ENCODE measurements at places on chromosomes 11 and 22. TPM values are rescaled to one million over a fixed set of nuclear protein-coding genes. Genes with fewer than 3 reads are reported as not detected.
A peak's percentile ranks its signal among the peaks of the same experiment; 100 is the strongest.

- DNase-seq: no peak
These were observed 165.7 kb upstream of the TTC12 start for GRCh38 chr11:113148652-113149051.

DNA sequence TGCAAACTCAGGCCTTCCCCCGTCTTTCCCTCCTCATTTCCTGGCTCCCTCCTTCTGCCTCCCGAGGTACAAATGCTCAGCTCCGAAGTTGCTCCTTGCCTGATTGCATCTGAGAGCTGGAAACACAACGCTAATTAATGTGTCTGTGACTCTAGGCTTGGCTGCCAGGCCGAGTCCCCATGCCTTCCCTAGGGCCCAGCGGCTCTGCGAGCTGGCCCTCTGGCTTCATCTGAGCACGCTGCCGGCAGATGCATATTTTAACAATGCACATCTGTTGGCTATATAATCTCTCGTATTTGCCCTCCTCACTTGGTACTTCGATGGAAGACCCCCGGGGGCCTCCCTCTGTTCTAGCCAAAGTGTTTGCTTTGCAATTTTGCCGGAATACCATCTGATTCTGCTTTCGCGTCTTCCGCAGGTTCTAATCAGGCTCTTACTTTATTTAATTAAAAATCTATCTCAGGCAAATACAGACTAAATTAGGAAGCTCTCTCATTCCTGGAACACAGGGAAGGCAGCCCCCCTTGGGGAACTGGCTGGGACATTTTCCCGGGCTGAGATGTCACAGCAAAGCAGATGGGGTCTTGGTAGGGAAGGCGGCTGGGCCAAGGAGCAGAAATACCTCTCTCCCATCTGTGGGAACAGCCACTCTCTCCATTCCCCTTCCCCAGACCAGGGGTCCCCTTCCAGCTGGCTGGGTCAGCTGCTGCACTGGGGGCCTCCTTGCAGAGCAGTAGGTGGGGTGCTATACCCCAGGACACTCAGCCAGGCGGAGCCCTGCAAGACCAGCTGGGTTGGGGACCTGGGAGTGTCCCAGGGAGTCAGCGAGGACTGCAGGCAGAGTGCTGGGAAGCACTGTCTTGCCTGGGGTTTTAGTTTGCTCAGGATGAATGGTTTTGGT is 162.8 kb downstream of the ST3GAL4 start:
- no peak for DNase-seq

GRCh38 chr22:37690407-37690806 is 4.3 kb downstream of the NOL12 start:
- no peak for DNase-seq

GRCh38 chr11:44899959-44900358 is 50.7 kb downstream of the TP53I11 start:
- DNase-seq: no peak

GRCh38 chr11:133408936-133409335 is 123.4 kb downstream of the OPCML start:
- DNase-seq: no peak

- no peak for DNase-seq
These were observed 1.1 kb upstream of the DBX1 start for GRCh38 chr11:20161230-20161918.

DNA sequence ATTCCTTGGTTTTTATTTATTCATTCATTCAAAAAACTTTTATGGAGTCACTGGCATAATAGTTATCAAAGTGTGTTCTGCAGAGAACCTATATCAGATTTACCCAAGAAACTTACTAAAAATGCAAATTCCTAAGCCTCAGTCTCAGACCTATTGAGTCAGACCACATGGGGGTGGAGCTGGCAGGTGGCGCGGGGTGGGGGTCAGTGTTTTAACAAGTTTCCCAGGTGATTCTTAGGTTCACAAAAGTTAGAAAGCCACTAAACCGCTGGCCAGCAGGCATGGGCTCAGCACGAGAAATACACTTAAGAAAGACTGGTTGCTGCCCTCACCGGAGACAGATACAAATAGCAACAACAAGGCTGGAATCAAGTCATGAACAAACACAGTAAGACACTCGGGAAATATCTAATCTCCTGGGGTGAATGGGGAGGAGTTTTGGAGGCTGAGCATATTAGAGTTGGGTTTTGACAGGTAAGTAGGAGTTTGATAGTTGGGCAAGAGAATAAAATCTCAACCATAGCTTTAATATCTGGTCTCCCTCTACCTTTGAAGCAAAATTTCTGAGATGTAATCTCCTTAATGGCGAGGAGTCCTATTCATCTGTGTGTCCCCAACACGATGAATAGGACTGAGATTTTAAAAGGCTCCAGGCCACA is 167.5 kb upstream of the NECTIN1 start:
- DNase-seq: no peak

- DNase-seq: peak; percentile 35
These were observed 286.7 kb upstream of the CCDC90B start for GRCh38 chr11:83572581-83573496.

GRCh38 chr11:75795276-75796090 is 19.5 kb upstream of the UVRAG start:
- no peak for DNase-seq

DNA sequence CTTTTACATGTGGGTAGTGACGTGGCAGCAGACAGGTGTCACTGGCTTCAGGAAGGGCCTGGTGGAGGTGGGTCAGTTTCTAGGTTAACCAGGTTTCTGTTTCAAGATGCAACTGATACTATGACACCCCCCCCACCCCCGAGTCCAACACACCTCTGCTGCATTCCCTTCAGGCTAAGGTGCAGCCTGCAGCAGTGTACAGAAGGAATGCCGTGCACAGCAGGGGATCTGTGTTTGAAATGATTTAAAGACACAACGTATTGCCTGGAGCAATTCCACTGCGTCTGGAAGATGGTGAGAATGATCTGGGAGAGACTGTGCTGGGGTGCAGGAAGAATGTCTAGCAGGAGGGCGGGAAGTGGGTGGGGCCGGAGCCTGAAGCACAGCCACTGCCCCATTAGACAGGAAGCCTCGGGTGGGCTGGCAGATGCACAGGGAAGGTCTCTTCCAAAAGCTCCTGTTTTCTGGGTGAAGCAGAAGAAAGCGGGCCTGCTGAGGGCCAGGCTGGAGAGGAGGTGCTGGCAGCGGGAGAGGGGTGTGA is 11.9 kb upstream of the TESMIN start:
- DNase-seq: no peak

- DNase-seq: no peak
These were observed 32.0 kb downstream of the TMEM123 start for GRCh38 chr11:102420547-102420946.

DNA sequence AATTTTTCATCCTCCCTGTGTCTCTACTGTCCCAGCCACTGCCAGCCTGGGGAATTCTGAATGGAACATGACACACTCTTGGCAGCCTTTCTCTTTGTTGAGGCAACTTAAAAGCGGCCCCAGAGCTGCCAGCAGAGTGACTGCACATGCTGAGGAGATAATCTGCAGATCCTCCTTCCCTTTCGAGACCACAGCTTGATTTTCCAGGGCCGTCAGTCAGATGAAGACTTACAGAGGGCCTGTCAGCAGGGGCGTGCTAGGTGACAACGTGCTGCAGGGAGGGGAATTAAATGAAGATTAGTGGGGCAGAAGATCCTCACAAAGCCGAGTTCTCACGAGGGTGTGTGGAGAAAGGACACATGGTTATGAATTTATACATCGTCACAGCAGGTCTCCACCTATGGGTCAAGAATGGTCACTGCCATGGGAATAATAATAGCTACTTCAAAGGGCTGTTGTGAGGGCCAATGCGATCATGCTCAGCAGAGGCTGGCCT is 193.5 kb upstream of the PITPNB start:
- DNase-seq: no peak

- no peak for DNase-seq
These were observed 853.6 kb downstream of the KCNA4 start for GRCh38 chr11:29163231-29163630.

GRCh38 chr11:74672332-74672955 is 58.8 kb downstream of the CHRDL2 start:
- DNase-seq: no peak

GRCh38 chr11:94046796-94047195 is 25.6 kb downstream of the HEPHL1 start:
- no peak for DNase-seq

- no peak for DNase-seq
These were observed 5.0 kb upstream of the MTNR1B start for GRCh38 chr11:92964471-92964870.

- DNase-seq: no peak
These were observed 120.3 kb downstream of the KCNQ1OT1 start for GRCh38 chr11:2579315-2580060.

DNA sequence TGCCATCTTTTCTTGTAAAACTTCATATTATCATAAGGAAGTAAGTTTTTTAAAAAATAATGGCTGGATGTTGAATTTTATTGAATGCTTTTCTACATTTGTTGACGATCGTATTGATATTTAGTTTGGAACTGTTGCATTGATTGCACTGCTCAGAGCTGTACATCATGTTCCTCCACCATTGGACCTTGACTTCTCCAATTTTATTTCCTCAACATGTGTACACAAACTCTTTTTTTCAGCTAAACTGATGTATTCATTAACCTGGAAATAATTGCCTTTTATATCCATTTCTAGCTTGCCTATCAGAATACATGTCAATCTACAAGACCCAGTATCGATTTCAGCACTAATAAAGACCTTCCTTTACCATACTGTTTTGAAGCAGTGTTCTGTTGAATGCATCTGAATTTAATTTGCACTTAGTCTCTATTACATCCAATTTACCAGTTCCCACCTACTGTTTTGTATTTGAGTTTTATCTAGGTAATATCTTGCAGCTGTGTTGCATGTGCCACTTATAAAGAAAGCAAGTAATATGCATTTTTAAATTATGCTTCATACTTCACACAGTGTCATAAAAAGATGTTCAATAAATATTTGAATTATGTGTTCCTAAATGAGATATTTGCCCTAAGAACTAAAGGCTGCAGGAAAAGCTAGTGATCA is 5.5 kb downstream of the CEP57 start:
- no peak for DNase-seq

- DNase-seq: peak; percentile 68
These were observed 562.5 kb downstream of the MN1 start for GRCh38 chr22:27238935-27239510.

- DNase-seq: no peak
These were observed 240.6 kb downstream of the ETS1 start for GRCh38 chr11:128346804-128347203.

GRCh38 chr11:44651535-44652155 is 75.1 kb upstream of the TSPAN18 start:
- DNase-seq: no peak

GRCh38 chr22:37128555-37129281 is 19.2 kb upstream of the TMPRSS6 start:
- no peak for DNase-seq

DNA sequence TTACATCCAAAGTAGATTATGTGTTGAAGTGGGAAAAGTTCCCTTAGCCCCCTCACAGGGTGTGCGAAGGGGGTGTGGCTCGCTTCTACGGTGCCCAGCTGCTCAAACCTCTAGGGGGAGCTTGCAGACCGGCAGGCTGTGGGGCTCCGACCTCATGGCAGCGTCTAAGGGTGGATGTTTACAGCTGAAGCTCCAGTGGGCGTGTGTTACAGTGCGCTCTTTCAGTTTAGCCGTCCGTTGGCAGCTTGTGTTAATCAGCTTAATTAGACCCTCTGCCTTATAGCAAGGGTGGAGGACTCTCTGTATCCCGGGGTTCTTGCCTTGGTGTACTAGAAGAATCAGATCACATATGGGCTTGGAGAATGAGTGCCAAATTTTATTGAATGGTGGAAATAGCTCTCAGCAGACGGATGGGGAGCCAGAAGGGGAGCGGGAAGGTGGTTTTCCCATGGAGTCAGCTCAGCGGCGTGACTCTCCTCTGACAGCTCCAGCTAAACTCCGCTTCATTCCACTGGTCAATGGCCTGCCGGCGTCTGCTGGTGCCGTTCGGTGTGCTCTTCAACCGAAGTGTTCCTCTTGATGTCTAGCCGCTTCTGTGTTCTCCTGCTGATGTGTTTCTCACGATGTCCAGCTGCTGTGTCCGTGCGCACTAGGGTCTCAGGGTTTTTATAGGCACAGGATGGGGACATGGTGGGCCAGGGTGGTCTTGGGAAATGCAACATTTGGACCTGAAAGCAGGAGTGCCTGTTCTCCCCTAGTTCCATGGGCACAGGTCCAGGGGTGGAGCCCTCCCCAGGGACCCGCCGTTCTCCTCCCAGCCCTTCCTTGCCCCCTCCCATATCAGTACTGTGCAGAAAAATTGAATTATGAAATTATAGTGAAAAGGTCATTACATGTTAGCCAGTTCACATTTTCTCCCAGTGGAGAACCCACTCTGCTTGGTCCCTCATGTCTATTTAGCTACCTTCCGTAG is 28.6 kb upstream of the OR10G7 start:
- peak; percentile 1 for DNase-seq

DNA sequence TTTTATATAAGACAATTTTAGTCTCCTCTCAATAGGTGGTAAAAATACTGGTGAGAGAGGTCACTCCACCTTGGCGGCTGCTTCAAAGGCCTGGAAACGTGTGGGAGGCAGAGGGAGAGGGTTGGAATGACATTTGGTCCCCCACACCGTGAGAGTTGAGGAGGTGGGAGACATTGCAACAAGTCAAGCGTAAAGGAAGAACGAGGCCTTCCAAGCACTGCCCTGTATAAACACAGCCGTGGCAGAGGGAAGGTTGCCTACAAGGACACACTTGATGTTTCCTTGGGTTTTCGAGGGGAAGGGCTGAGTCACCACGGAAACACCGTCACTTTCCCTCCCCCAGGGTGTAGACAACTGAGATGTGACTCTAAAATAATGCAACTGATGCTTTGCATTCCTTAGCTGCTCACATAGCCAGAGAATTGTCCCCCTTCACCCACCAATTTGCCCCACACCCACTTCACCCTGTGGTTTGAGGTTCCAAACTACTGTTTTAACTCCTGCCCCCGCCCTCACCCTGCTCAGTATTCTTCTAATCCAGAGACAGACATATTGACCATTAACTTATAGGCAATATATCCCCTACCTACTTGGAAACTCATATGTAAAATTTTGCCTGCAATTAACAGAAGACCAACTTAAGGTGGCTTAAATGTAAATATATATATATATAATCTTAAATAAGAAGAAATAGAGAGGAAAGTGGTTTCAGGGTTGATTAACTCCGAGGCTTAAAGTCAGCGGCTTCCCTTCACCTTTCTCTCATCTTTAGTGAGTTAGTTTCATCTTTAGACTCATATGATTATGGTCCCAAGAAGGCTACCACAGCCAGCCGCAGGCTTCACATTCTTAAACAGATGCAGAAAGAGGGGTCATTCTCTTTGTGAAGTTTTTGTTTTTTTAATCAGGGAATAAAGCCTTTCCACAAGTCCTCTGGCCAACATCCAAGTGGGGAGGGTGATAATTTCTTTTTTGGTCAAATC is 54.1 kb upstream of the BDNF start:
- DNase-seq: peak; percentile 4

GRCh38 chr11:65055538-65055937 is 2.8 kb downstream of the NAALADL1 start:
- no peak for DNase-seq

ARHGAP8 gene
- 0.18 TPM for polyA plus RNA-seq

KIRREL3 gene
- 13.1 TPM for polyA plus RNA-seq

GRIA4 gene
- polyA plus RNA-seq: not detected

MS4A1 gene
- polyA plus RNA-seq: not detected

CSKMT gene
- polyA plus RNA-seq: 5.1 TPM

NCR3LG1 gene
- 2.0 TPM for polyA plus RNA-seq

LIPT2 gene
- polyA plus RNA-seq: 2.6 TPM
